Muscle of back (tissue), 13 donors: ENCODE measurements at places on chromosomes 4 and X. TPM values are rescaled to one million over a fixed set of nuclear protein-coding genes. Genes with fewer than 3 reads are reported as not detected.
A peak's percentile ranks its signal among the peaks of the same experiment; 100 is the strongest.

GRCh38 chr4:10403633-10404445 is 53.4 kb downstream of the ZNF518B start:
- DNase-seq: peak; percentile 13

GRCh38 chrX:137195991-137196390 is 162.2 kb upstream of the GPR101 start:
- DNase-seq: no peak

- no peak for DNase-seq
Measured at GRCh38 chr4:153909672-153910071, 120.8 kb upstream of the SFRP2 start.

DNA sequence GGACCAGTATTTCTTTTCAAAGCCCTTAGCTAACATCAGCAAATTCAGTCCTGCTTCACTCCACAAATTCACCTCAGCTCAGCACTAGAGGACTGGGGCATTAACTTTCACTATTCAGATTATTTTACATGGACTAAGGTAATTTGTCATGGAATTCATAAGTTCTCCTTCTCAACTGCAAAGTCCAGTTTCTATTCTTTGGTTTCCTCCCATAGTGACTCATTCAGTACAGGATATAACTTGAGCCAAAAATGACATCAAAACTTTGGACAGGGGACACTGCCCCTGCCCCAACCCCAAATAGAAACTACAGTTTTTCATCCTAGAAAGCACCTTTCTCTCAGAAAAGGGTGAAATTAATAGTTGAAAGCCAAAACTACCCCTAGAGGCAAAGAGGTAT is 52.7 kb downstream of the COX7B2 start:
- DNase-seq: no peak

GRCh38 chr4:123390846-123391456 is 5.6 kb upstream of the SPRY1 start:
- no peak for DNase-seq

GRCh38 chr4:61204353-61205060 is 4.4 kb downstream of the ADGRL3 start:
- peak; percentile 43 for DNase-seq

- no peak for DNase-seq
Measured at GRCh38 chr4:31059753-31060522, 339.8 kb downstream of the PCDH7 start.

GRCh38 chr4:2497931-2498330 is 29.0 kb downstream of the RNF4 start:
- peak; percentile 35 for DNase-seq

DNA sequence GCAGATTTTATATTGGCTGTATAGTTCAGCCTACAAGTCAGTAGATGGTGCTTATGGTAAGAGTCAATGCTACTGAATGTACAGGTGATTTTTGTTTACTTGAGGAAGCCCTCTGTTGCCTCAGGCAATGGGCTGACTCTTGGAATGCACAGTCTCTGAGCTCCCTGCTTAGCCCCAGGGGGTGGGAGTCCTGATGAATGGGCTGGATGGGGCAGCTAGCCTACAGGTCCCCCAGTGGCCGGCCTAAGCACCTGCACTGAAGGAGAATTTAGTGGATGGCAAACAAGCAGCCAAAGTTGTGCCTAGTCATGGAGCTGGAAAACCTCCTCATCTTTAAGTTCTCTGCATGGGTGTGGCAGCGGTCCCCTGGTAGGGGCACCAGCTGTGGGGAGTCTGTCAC is 101.8 kb upstream of the CXorf51B start:
- DNase-seq: no peak

GRCh38 chr4:14125375-14126129 is 498.0 kb upstream of the BOD1L1 start:
- no peak for DNase-seq

- DNase-seq: peak; percentile 69
Measured at GRCh38 chrX:72714478-72714916, 391 bp upstream of the PHKA1 start.

GRCh38 chrX:37922928-37923327 is 75.6 kb upstream of the DYNLT3 start:
- DNase-seq: no peak

GRCh38 chrX:37815366-37815765 is 32.0 kb downstream of the DYNLT3 start:
- no peak for DNase-seq

- no peak for DNase-seq
Measured at GRCh38 chr4:182062458-182062857, 180.7 kb upstream of the TENM3 start.

DNA sequence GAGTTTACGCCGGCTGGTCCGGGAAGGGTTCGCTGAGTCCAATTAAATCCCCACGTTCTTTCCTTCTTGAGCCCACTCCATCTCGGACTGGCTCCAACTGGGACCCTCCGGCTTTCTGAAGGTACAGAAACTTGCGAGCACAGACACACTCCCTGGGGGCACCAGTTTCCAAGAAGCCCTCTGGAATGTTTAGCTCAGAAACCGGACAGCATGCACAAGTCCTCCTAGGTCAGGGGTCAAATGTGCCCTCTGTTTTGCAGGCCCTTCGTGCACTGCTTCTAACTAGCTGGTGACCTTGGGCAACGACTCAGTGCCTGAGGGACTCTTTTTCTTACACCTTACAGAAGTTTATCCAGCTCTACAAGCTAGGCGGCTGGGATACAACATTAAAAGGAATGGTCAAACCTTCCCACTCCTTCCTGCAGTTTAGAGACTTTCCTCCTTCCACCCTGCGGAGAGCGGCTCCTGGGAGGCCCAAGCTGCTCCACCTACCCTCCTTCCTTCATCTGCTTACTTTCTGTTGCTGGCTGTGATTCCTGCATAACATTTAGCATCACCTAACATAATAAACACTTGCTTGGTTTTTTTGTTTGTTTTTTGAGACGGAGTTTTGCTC is 275.5 kb downstream of the BCOR start:
- DNase-seq: no peak

- DNase-seq: peak; percentile 51
Measured at GRCh38 chr4:47839259-47839658, 1.4 kb upstream of the CORIN start.

DNA sequence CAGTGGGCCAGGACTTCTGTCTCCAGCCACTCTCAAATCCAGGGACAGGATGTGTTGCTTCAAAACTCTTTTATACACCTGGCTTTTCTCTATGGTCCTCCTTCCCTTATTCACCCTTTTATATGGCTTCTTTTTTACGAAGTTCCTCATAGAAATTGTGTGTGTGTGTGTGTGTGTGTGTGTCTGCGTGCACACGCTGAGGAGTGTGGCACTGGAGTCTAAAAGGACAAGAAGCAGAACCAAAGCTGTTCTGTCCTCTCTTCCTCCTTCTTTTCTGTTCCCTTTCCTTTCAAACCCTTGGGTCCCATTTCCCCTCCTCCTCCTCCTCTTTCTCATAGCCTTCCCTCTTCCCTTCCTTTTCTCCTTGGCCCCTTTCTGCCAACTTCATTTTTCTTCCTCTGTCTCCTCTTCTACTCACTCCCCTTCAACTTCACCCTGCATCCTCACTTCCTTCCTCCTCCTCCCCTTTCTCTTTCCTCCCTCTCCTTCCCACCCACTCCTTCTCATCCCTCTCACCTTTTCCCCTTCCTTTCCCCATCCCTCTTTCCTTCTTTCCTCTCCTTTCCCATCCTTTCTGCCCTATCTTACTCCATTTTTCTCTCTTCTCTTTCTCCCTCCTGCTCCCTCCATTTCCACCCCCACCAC is 360.5 kb downstream of the MID1IP1 start:
- no peak for DNase-seq

DNA sequence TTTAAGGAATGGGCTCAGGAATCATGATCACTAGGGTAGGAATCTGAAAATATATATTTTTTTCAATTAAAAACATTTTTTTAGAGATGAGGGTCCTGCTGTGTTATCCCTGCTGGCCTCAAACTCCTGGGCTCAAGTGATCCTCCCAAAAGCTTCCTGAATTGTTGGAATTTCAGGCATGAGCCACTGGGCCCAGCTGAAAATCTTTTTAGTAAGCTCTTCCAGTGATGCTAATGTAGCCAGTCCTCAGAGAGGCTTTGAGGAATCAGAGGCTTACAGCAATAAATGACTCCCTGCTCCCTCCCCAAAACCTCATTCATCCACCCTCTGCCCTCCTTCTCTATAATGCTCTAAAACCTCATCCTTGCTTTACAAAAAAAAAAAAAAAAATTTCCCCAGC is 129.5 kb downstream of the ZIC3 start:
- no peak for DNase-seq

GRCh38 chr4:5609306-5610007 is 98.9 kb downstream of the EVC2 start:
- DNase-seq: no peak

GRCh38 chr4:48315728-48316630 is 25.4 kb upstream of the SLAIN2 start:
- DNase-seq: peak; percentile 62

GRCh38 chr4:76780781-76781697 is 116.9 kb downstream of the SOWAHB start:
- DNase-seq: no peak

GRCh38 chr4:19577097-19577496 is 674.6 kb upstream of the SLIT2 start:
- DNase-seq: peak; percentile 88

- no peak for DNase-seq
Measured at GRCh38 chr4:78652282-78652876, 100.8 kb downstream of the ANXA3 start.

DNA sequence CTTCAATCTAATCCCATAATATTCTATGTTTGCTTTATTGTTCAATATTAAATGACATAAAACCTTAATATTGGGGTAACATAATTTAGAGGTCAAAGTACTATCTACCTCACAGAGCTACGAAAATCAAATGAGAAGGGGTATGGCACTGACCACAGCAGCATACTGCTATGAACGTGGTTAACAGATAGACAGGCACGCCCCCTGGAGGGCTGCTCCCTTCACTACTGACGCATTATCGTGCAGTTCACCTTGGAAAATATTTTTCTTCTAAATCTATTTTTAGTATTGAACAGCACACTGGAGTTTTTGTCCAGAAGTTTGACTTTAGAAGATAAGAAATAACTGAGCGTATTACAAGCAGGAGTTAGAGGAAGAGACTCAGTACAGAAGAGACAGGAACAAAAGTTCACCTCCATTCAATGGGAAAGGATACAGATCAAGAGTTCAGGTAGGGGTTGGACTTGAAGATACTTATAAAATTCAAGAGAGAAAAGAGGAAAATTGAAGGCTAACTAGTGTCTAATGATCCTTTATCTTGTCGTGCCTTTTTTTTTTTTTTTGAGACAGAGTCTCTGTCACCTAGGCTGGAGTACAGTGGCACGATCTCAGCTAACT is 22.7 kb downstream of the MAP9 start:
- DNase-seq: peak; percentile 57

DNA sequence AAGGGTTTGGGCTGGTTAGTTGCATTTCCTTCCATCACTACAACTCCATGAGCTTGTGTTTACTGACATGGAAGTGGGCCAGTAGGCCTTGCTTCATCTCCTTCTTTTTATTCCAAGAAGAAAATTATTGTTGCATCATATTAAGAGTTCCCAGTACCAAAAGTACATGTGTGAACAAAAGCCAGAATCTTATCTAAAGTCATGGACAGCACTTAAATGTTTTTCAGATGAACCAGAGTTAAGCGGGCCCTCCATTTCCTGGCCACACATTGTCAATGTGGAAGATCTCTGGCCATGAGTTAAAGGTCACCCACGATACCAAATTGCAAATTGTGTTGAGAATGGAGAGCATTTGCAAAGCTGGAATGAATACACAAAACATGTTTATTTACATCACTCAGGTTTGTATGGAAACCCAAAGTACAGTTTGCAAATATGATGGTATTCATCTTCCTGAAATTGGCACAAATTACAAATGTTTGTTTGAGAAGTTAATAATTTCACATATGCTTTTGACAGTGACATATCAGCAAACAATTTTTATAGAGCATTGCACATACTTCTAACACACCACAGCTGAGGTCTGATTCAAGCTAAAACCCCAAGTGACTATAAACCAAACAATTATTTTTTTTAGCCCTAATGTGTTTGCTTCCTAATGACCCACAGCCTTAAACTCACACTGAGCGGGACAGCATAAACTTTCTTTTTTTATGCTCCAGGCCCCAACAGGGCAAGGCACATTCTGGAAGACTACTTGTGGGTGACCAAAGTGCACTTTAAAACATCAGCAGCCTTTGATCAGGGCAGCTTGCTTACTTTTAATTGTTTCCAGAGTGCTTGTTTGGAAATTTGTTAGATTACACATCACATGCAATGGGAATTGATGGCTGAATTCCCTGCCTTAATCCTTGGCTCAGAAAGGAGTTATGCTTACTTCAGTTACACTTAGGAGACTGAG is 502.9 kb upstream of the SLIT2 start:
- peak; percentile 91 for DNase-seq

GRCh38 chrX:46444011-46444410 is 101.2 kb downstream of the ZNF674 start:
- DNase-seq: no peak

- DNase-seq: no peak
Measured at GRCh38 chr4:73415807-73416238, 11.7 kb downstream of the ALB start.

- DNase-seq: no peak
Measured at GRCh38 chr4:87204559-87204958, 15.9 kb downstream of the KLHL8 start.

GRCh38 chr4:155616117-155616516 is 50.5 kb upstream of the GUCY1A1 start:
- DNase-seq: no peak

GRCh38 chrX:150625875-150626274 is 57.5 kb downstream of the MTM1 start:
- DNase-seq: no peak

DNA sequence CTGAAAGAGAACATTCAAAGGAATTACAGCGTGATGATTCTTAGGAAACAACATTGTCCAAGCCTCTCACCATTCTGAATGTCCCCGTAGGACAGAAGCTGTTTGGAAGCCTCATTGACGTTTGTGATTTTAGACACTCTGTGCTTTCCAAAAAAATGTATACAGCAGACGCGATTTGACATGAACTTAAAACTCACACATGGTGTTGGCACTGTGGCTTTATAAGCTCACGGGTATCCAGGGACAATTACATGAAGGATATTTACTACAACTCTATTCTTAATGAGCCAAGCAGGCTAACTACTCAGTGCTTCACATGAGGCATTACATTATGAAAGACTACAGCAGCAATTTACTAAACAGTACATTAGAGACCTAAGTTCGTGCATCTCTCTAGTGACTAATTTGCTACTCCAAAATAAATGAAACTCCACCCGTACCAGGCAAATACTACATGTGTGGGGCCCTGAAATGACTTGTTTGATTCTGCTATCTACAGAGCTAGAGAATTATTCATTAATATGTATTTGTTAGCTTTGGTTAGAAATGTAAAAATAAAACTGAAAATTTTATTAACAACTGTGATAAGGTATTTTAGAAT is 620.7 kb downstream of the SPRY1 start:
- no peak for DNase-seq

- DNase-seq: peak; percentile 99
Measured at GRCh38 chr4:26860157-26860921, at the start of gene STIM2. STIM2 (plus strand) TSS chr4:26860841.

Gene CT55
- polyA plus RNA-seq: 0.15 TPM

Gene TMEM184C
- 23.7 TPM for polyA plus RNA-seq

Gene IGFBP7
- polyA plus RNA-seq: 144 TPM

Gene PWWP3B
- 23.1 TPM for polyA plus RNA-seq

Gene HTN3
- not detected for polyA plus RNA-seq

Gene ATP2B3
- polyA plus RNA-seq: 0.71 TPM

Gene REELD1
- not detected for polyA plus RNA-seq

Gene HDAC8
- 14.2 TPM for polyA plus RNA-seq

Gene FGF16
- polyA plus RNA-seq: 2.3 TPM

Gene HSD17B13
- polyA plus RNA-seq: 0.67 TPM

Gene KCND1
- 1.4 TPM for polyA plus RNA-seq

Gene PRPS2
- polyA plus RNA-seq: 10.9 TPM

Gene IL2RG
- 1.9 TPM for polyA plus RNA-seq

Gene CFAP47
- polyA plus RNA-seq: not detected

Gene PPEF2
- not detected for polyA plus RNA-seq

Gene FAM114A1
- 44.8 TPM for polyA plus RNA-seq

Gene MAGEC2
- not detected for polyA plus RNA-seq

Gene MYOZ2
- polyA plus RNA-seq: 143 TPM
